ENCODE measurements at places on chromosomes 2 and 18.

GRCh38 chr18:56955490-56955889, 191.4 kb upstream of the BOD1L2 start:
- no peak for DNase-seq

GRCh38 chr2:220619525-220620220, 952.4 kb downstream of the EPHA4 start:
- no peak for DNase-seq

GRCh38 chr2:198106621-198107385, 302.4 kb downstream of the PLCL1 start:
- no peak for DNase-seq

DNA sequence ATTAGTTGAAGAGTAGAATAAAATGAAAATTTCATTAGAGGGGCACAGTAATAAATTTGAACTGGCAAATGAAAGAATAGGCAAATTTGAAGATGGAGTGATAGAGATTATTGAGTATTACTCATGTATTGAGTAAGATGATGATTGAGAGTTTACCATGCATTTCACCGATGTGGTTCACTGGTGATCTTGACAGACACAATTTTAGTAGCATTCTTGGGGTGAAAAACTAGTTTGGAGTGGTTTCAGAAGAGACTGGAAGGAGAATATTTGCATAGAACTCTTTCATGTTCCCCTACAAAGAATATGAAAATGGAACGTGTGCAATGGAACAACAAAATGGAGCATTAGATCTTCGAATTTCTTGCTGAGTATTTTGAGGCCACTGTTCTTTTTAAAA, 121.4 kb downstream of the ASXL3 start:
- no peak for DNase-seq

- DNase-seq, result no peak
Measured at GRCh38 chr18:40035966-40036365, 1919.1 kb upstream of the PIK3C3 start.

- DNase-seq, result peak; percentile 5
Measured at GRCh38 chr2:118983133-118983532, 41.1 kb downstream of the MARCO start.

GRCh38 chr2:110834134-110834827, 101.9 kb downstream of the ACOXL start:
- no peak for DNase-seq

GRCh38 chr2:150485871-150486538, 1.5 kb downstream of the RND3 start:
- DNase-seq, result peak; percentile 72

- peak; percentile 35 for DNase-seq
Measured at GRCh38 chr2:84486441-84487115, 27.5 kb upstream of the SUCLG1 start.

DNA sequence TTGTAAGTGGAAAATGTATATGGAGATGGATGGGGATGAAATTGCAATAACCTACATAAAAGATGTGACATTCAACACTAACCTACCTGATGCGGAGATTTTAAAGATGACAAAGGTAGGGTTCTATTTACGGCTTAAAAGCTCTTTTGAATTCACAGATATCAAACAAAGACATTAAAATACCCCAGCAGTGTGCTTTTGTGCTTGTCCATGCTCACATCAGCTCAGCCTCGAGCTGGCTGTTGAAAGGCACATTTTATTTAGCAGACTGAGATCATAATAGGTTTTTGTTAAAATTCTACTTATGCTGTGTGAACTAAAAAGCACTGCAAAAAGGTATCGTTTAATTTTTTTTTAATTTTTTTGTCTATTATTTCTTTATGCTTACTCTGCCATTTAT, 96.0 kb upstream of the CDCA7 start:
- no peak for DNase-seq

- DNase-seq, result no peak
Measured at GRCh38 chr18:37180086-37180485, 351.2 kb downstream of the KIAA1328 start.

DNA sequence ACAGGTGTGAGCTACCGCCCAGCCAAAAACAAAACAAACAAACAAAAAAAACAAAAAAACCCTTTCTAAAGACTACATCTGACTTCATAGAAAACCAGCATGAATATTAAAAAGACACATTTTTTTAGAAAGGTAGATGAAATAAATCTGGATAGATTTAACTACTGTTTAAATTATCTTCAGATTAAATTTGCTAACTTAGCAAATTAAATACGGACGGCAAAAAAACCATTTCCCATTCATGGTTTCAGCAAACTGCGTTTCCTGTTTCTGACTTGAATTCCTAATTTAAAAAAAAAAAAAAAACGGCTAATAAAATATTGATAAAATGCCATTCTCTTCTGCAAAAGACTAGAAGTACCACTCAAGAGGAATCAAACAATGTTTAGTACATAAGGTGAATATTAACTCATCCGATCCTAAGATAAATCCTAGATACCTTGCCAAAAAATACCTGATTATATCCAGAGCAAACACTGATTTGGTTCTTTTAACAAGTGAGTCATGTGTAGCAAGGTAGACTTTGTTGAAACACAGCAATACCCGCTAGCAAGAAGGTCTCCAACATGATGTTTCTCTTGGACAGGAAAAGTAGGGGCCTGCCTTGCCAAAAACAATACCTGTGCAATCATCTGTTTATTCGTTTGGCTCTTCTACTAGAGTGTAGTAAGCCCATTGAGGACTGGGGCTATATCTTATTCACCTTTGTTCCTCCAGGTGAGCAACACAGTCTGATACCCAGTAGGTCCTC, 96.2 kb downstream of the BARD1 start:
- DNase-seq, result peak; percentile 44

- peak; percentile 54 for DNase-seq
Measured at GRCh38 chr2:10091182-10091888, 11.1 kb upstream of the CYS1 start.

DNA sequence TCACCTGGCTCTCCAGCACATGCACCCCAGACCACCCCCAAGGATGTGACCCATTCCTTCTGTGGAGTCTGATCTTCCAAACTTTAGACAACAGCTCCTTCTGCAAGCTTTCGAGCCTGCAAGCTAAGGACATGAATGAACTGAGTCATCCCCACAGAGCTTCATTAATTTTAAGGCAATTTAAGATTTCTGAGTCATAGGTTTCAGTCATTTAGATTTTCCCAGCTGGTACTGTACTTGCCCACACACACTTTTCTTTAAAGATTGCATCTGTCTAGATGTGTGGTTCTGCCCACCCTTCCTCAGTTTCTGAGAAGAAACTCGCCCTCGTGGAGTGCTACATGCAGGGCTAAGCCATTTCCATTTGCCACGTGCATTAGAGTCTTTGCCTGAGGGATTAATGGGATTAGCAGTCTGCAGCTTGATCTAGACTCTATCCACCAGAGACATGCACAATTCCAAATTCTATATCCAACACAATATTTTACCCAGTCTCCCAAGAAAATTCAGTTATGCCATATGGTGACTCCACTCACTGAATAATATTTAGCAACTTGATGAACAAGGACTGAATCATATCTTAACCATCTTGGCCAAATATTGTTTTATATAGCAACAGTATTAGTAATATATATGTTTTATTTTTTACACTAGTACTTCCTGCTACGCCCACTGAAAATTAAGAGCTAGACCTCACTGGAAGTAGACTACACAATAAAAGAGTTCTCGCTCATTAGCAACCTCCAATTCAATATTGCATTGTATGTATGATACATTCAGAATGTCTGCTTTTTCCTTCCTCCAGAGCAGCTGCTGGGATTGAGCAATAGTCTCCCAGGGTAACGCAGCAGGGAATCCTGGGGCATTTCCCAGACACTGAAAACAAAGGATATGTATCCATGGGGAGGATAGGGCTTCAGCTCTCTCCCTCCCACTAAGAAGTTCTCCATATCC, 14.3 kb upstream of the TRIB2 start:
- peak; percentile 61 for DNase-seq

DNA sequence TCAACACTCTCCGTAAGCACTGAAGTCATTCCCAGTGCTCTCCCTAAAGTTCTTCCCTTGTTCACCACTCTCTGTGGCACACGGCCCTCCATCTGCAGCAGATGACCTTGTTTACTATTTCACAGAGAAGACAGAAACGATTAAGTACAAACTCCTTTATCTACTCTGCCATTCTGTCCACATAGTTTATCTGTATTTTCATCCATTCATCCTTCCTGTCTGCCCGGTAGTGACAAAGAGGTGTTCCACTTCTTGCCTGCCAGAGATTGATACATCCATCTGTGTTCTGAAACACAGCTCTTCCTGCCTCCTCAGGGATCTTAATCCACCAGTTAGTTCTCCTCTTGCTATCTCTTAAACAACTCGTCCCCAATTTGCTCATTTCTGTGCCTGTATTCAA, 77.9 kb upstream of the CD226 start:
- no peak for DNase-seq

- no peak for DNase-seq
Measured at GRCh38 chr18:34339155-34339554, 114.4 kb upstream of the NOL4 start.

- no peak for DNase-seq
Measured at GRCh38 chr2:189505492-189505891, 64.2 kb downstream of the WDR75 start.

DNA sequence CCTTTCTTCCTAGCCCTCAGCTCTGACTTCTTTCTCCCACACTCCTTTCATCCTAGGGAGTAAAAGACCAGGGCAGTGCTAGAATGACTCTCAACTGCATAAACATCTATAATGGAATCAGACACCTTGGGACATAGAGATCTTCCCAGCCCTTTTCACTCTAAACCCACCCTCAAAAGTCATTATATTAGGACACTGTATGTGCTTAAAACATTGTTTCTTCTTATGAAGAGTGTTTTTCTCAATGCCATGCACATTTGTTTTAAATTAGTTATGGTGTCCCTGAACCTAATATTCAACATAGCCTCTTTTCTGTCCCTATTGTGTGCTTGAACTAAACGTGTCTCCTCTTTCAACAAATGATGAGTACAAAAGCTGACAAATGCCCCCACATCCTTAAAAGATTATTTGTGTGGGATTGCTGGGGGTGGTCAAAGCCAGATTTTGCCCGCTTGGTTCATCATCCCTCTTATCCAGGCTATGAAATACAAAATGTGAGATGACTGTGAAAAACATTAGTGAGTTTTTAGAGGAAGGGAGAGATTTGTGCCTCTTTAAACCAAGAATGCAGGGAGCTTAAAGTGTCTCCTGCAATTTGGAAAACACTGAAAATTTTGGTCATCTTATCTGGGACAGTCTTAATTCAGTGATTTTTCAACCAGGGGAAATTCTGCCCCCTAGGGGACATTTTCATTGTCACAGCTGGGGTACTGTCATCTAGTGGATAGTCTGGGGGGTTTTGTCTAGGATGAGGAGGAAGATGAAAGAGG, 29.0 kb downstream of the SERPINB5 start:
- no peak for DNase-seq

GRCh38 chr2:224723586-224724217, 7.5 kb upstream of the CCDC195 start:
- no peak for DNase-seq

- no peak for DNase-seq
Measured at GRCh38 chr18:11042247-11042646, 107.1 kb downstream of the PIEZO2 start.

- no peak for DNase-seq
Measured at GRCh38 chr2:79702905-79703304, 190.1 kb downstream of the CTNNA2 start.

GRCh38 chr2:20579866-20580265, 71.0 kb downstream of the HS1BP3 start:
- DNase-seq, result no peak

DNA sequence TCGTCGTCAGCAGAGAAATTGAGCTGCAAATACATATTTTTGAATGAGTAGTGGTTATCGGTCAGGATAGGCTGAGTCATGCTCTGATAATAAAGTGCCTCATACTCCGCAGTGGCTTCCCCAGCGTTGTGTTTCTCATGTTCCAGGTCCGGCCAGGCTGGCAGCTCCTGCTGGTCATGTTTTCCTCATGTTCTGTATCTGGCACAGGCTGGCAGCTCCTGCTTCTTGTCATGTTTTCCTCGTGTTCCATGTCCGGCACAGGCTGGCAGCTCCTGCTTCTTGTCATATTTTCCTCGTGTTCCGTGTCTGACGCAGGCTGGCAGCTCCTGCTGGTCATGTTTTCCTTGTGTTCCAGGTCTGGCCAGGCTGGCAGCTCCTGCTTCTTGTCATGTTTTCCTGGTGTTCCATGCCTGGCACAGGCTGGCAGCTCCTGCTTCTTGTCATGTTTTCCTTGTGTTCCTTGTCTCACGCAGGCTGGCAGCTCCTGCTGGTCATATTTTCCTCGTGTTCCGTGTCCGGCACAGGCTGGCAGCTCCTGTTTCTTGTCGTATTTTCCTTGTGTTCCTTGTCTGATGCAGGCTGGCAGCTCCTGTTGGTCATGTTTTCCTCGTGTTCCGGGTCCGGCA, 148.9 kb downstream of the ATP9B start:
- DNase-seq, result no peak

DNA sequence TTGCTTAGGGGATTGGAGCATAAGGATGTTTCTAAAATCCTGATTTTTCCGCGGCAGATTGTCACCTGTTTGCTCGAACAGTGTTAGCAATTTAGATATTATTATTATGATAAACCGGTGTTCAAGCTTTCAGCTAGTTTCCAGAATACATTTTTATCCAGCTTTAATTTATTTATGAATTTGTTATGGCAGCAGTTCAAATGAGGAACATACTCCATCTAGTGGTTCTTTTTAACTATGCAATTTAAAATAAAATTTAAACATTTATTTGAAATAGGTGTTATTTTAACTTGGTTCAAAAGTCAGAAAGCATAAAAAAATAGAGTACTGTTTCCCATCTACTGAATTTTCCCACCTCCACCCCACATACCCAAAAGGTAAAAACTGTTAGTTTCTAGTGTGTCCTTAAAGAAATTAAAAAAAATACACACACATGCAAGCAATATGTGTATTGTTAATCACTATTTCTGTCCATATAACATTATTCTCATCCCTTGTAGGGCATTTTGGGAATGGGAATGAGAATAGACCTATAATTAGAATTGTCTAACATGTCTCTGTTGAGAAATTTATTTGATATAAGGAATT, 23.2 kb downstream of the ACOXL start:
- DNase-seq, result no peak

DNA sequence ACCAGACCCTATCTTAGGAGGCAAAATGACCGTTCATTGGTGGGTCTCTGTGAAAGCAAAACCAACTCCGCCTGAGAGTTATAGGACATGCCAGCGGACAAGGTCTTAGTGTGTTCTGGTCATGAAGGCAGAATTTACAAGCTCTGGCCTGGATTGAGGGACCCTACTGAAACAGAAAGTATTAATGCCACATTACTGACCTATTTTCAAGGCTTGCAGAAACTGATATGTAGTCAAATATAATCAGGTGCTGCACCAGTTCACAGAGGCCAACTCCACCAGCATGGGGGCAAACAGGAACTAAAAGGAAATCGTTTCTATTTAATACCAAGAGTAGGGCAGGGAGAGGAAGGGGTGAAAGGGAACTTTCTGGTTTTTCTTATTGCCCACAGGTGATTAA, 19.7 kb downstream of the TYMS start:
- no peak for DNase-seq

GRCh38 chr18:8358033-8358765, 251.0 kb upstream of the RAB12 start:
- no peak for DNase-seq

All from mucosa of gallbladder (tissue), 1 donor.